ENCODE measurements at places on chromosomes 5 and 9.

DNA sequence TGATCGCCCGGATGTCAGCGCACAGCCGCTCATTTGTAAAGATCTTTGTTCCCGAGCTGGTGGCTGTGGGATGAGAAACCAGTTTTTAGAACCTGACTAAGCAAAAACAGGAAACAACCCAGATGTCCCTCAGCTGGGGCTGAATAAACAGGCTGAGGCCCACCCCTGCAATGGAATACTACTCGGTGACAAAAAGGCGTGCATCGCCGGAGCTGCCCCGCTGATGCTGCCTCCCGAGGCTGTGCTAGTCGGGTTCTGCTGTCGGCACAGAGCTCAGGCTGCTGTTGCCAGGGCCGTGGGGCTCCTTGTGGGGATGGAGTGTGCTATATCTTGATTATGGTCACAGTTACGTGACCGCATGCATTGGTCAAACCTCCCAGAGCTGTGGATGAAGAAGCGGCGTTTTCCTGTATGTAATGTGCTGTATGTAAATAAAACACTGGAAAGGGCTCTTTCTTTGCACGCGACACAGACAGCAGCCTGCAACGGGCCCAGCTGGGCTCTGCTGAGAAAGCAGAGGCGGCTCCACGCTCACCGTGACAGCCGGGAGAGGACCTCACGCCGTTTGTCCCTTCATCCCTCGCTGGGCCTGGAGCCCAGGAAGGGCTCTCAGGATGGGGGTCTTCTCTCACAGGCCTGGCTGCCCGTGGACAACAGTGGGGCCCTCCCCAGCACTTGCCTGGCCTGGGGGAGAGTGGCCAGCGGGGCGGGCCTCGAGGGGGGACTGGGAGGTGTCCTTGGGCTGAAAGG, 51.5 kb upstream of the RNU6ATAC start:
- DNase-seq, result no peak

DNA sequence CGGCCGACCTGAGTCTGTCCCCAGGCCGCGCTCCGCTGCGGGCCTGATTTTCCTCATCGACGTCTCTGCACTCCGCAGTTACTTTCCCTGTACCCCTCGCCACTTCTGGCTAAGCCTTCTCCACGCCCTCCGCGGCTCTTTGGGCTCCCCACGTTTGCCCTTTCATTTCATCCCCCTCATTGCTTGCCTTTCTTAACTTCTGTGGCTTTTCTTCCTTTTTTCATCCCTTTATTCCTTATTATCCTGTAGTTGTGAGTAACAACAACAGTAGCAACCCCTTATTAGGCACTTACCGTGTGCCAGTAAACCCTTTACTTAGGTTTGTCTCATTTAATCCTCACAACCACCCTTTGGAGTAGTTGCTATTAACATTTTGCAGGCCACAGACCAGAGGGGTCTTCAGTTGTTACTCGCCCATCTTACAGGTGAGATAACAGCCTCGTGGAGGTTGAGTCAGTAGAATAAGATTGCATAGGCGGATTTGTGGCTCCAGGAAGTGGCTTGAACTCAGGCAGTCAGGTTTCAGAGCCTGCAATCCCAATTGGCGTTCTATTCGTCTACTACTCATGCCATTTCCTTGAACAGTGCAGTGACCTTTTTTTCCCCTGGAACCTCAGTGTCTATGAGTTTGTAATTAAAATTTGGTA, 724 bp downstream of the TCERG1 start:
- DNase-seq, result no peak

DNA sequence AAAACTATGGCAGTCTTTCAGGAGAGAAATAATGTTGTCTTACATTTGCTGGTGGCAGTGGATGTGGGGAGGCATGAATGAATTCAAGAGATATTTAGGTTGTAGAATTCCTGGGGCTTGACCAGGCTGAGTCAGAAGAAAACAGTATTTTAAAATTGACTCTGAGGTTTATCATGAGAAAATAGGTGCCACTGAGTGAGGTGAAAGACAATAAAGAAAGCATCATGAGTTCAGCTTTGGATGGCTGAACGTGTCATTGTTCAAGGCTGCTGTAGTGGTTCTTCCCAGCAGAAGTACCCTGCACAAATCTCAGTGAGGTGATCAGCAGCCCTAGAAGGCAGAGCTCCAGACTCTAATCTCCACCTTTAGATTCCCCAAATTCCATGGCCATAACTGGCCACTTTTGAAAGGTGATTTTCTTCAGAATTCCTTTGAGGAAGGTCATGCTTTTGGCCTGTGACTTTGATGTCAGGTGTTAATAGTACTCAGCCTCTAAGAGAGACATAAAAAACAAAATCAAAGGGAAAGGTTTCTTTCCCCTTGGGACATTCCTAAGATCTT, 395.4 kb downstream of the NTRK2 start:
- no peak for DNase-seq

DNA sequence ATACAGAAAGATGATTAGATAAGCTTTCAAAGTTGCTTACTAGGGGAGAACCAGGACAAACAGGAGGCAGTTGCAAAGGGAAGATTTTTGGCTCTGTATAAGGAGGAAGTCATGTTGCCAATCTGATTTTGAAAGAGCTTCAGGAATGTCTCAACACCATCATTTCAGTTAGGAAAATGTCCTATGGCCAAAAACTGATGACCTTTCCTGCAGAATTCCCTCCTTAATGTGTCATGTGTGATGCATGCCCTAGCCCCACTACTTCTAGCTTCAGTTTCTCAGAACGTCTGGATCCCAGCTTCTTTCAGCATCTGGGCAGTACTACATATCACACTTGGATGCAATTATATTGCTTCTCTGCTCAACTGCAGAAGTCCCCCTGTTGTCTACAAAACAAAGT, 211.5 kb upstream of the NREP start:
- DNase-seq, result no peak

DNA sequence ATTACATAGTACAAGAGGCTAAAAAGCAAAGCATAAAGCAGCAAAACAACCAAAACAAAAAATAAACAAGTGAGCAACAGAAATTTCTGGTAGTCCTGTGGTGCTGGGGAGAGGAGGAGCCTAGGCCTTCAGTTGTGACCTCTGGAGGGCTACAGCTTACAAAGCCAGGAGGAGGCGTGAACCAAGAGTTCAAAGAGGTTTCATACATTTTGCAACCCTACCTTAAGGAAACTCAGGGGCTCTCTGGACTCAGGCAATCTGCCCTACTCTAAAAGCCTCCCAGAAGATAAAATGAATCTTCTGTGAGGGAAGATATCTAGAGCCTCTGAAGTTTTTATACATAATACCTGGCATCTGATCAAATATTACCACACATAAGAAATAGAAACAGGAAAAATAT, 187.4 kb downstream of the AGTPBP1 start:
- no peak for DNase-seq

GRCh38 chr9:120393386-120394057, 186.4 kb downstream of the CDK5RAP2 start:
- DNase-seq, result no peak
